Purkinje cell (primary cell): ENCODE measurements at places on chromosomes 2 and 18. TPM values are rescaled to one million over a fixed set of nuclear protein-coding genes. Genes with fewer than 3 reads are reported as not detected.

SERPINB3 gene
- not detected in 2 replicates for polyA plus RNA-seq

INO80D gene
- 8.8 and 9.9 TPM in 2 replicates for polyA plus RNA-seq

POLR1B gene
- polyA plus RNA-seq: 4.4 and 12.1 TPM in 2 replicates

TMEFF2 gene
- 101 and 128 TPM in 2 replicates for polyA plus RNA-seq

SMAD4 gene
- polyA plus RNA-seq: 5.0 and 11.7 TPM in 2 replicates

SALL3 gene
- polyA plus RNA-seq: 0.31 TPM in 1 of 2 replicates, not detected in the other

RNF152 gene
- polyA plus RNA-seq: 2.7 and 3.5 TPM in 2 replicates

GPR155 gene
- polyA plus RNA-seq: 24.9 and 25.8 TPM in 2 replicates

SLC19A3 gene
- polyA plus RNA-seq: 2.1 TPM in 1 of 2 replicates, not detected in the other

PAX8 gene
- polyA plus RNA-seq: not detected in 2 replicates

ARHGAP25 gene
- 0.34 and 1.6 TPM in 2 replicates for polyA plus RNA-seq

TMEM17 gene
- 29.9 and 47.7 TPM in 2 replicates for polyA plus RNA-seq

PAIP2B gene
- 1.2 and 1.4 TPM in 2 replicates for polyA plus RNA-seq

COLEC12 gene
- 1.6 and 3.2 TPM in 2 replicates for polyA plus RNA-seq

VPS54 gene
- 4.5 and 4.7 TPM in 2 replicates for polyA plus RNA-seq

ZNF2 gene
- polyA plus RNA-seq: 2.8 and 3.2 TPM in 2 replicates

FN1 gene
- polyA plus RNA-seq: 3.6 and 7.4 TPM in 2 replicates

DES gene
- polyA plus RNA-seq: not detected in 2 replicates

UGT1A8 gene
- polyA plus RNA-seq: not detected in 2 replicates

TRIM43 gene
- not detected in 2 replicates for polyA plus RNA-seq

PIEZO2 gene
- polyA plus RNA-seq: 0.16 TPM in 1 of 2 replicates, not detected in the other

NMUR1 gene
- polyA plus RNA-seq: not detected in 2 replicates

B3GNT2 gene
- polyA plus RNA-seq: 82.6 and 100 TPM in 2 replicates

MALL gene
- not detected in 2 replicates for polyA plus RNA-seq

IAH1 gene
- 91.5 and 115 TPM in 2 replicates for polyA plus RNA-seq

NEU2 gene
- not detected in 2 replicates for polyA plus RNA-seq

SLC5A7 gene
- polyA plus RNA-seq: not detected in 2 replicates

RAX gene
- polyA plus RNA-seq: not detected in 2 replicates

CBLN2 gene
- 8.2 TPM in 1 of 2 replicates, not detected in the other for polyA plus RNA-seq

PSMA8 gene
- polyA plus RNA-seq: 1.5 and 2.1 TPM in 2 replicates

ANKRD30BL gene
- polyA plus RNA-seq: 0.35 TPM in 1 of 2 replicates, not detected in the other

CCDC141 gene
- polyA plus RNA-seq: 2.9 and 6.1 TPM in 2 replicates

CYS1 gene
- polyA plus RNA-seq: 0.22 and 1.0 TPM in 2 replicates

TTC32 gene
- 17.8 and 31.5 TPM in 2 replicates for polyA plus RNA-seq

IL1A gene
- not detected in 2 replicates for polyA plus RNA-seq

MSGN1 gene
- polyA plus RNA-seq: not detected in 2 replicates

ATP6V1C2 gene
- polyA plus RNA-seq: 0.24 and 1.0 TPM in 2 replicates

RAB31 gene
- 12.6 and 13.1 TPM in 2 replicates for polyA plus RNA-seq

SMYD1 gene
- 0.16 TPM in 1 of 2 replicates, not detected in the other for polyA plus RNA-seq
